ENCODE measurements at places on chromosomes 5 and 9.
A peak's percentile ranks its signal among the peaks of the same experiment; 100 is the strongest.

- DNase-seq = peak; percentile 5
Observed at GRCh38 chr5:145347026-145347616, 488.0 kb downstream of the PRELID2 start.

DNA sequence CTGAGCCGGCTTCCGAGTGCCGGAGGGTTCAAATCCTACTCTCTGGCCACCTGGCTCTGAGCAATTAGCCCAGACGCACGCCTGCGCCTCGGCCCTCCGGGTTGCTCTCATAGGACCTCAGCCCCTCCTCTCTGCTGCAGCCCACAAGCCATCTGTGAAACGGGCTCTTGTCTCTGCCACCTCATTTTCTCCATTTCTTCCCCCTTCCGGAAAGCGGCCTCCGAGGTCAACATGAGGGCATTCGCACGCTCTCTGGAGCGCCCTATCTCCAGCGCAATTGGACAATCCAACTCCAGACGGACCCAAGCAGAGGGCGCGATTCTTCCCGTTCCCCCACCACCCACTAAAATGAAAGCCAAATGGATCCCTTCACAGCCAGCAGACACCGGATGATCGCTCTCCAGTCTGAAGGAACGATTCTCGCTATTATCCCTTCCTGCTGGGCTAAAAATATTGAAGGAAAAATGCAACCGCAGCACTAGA, 41.5 kb downstream of the VAV2 start:
- DNase-seq = no peak

DNA sequence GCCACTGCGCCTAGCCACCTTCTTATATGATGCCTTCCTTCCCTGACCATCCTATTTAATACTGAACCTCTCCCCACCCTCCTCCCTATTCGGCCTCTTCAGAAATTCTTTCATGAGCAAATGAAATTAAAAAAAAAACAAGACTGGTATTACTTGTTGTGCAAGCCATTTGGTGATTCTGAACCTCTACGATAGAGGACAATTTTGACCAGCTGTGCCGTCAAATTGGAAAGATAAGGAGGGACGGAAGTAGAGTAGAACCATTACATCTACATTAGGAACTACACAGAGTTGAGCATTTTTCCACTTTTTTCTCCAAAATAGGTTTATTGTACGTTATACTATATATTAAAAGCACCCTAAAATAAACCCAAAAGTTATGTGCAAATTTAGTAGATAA, 2.9 kb downstream of the DHX29 start:
- DNase-seq = no peak

GRCh38 chr9:133351908-133352634, 4.1 kb downstream of the RPL7A start:
- DNase-seq = peak; percentile 67

GRCh38 chr5:138726848-138727247, 26.4 kb upstream of the CTNNA1 start:
- no peak for DNase-seq

GRCh38 chr5:181246276-181247049, 2.8 kb upstream of the RACK1 start:
- DNase-seq = peak; percentile 87

- no peak for DNase-seq
Observed at GRCh38 chr5:124628721-124629596, 117.5 kb downstream of the ZNF608 start.

- peak; percentile 79 for DNase-seq
Observed at GRCh38 chr5:116076496-116076895, 8.3 kb upstream of the COMMD10 start.

DNA sequence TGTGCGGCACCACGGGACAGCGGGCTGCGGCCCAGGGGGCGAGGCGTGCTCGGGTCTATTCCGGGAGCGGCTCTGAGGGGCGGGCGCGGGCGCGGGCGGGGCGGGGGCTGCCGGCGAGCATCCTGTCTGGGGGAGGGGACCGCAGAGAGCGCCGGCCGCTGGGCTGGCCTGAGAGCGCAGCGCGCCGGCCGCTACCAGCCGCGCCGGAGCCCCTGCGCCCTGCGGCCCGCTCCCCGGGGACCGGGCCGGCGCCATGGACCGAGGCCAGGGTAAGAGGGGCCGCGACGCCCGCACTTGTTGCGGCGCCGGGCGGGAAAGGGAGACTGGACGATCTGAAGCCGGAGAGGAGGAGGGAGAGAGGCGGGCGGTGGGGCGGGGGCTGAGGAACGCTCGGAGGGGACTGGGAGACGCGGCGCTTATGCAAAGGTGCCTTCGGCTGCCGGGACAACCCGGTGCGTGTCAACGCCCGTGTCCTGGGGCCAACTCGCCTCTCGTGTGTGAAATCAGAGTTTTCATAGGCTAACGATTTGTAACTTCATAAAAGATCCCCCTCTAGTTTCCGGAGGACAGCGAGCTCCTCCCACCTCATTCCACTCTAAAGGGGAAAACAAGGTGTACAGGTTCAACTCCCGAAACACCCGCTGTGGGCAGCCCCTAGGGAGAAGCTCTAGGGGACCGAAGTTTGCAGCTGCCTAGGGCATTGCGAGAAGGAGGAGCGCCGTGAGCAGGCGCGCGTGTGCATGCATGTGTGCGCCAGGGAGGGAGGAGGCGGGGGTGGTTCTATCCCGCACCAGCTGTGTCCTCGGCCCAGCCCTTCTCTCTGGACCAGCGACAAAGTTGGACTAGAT, at the start of gene AFAP1L1:
Gene AFAP1L1 (plus strand): TSS at position 144 of the 848 bp plus-strand sequence. CDS start 110 bp downstream, at position 254.
- DNase-seq = peak; percentile 36

DNA sequence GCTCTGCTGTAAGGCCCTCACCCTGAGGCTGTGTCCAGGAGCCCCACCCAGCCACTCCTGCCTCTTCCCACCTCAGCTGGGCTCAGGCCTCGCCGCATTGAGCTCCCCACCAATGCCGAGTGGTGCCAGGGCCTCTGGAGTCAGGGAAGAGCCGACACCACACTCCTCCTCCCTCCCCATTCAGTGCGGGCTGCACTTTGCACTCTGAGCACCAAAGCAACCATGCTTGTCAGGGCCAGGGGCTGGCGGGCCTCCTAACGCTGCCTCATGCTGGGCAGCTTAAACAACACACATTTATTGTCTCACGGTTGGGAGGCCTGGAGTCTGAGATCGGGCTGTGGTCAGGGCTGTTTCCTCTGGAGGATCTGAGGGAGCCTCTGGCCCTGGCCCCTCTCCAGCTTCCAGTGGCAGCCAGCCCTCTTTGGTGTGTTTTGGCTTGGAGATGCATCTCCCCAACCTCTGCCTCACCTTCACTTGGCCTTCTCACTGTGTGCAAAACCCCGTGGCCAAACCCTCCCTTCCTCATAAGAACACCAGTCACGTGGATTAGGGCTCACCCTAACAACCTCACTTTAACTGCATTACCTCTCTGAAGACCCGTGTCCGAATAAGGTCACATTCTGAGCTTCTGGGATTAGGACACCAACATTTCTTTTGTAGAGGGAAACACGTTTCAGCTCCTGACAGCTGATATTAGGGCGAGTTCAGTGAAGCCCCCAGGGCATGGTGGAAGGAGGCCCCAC, 157.8 kb downstream of the MED10 start:
- no peak for DNase-seq

GRCh38 chr9:129810788-129811187, 7.8 kb downstream of the TOR1B start:
- DNase-seq = no peak

- peak; percentile 10 for DNase-seq
Observed at GRCh38 chr5:142587354-142587965, 98.4 kb downstream of the FGF1 start.

Measured in GM20000 (cell line).